ENCODE measurements at places on chromosomes 1 and 21. TPM values are rescaled to one million over a fixed set of nuclear protein-coding genes. Genes with fewer than 3 reads are reported as not detected.

Gene ABCA4
- total RNA-seq = not detected

Gene TRIM63
- total RNA-seq = not detected

Gene MTX1
- 73.2 TPM for total RNA-seq

Gene AMY2A
- total RNA-seq = not detected

Gene SLC44A5
- total RNA-seq = 0.29 TPM

Gene IL23R
- 1.7 TPM for total RNA-seq

Gene TBX19
- total RNA-seq = 0.91 TPM

Gene TMEM61
- total RNA-seq = not detected

- DNase-seq = peak; percentile 68
- no peaks in the 10 kb centered on the region for H3K27me3 ChIP-seq
- H3K4me1 ChIP-seq = peaks cover 12% of the 10 kb centered on the region
These were observed 6.8 kb upstream of the AKR1A1 start for GRCh38 chr1:45543581-45544417.

GRCh38 chr1:151956957-151957497, 36.6 kb downstream of the S100A10 start:
- no peak overlapping the region for H3K27ac ChIP-seq
- H3K4me1 ChIP-seq = no peaks in the 10 kb centered on the region
- H3K36me3 ChIP-seq = no peaks in the 10 kb centered on the region
- no peaks in the 10 kb centered on the region for H3K27me3 ChIP-seq
- DNase-seq = no peak
- no peak overlapping the region for H3K4me3 ChIP-seq

GRCh38 chr1:77687519-77687906, 5.1 kb upstream of the ZZZ3 start:
- DNase-seq = no peak
- H3K4me1 ChIP-seq = peaks cover 8% of the 10 kb centered on the region
- H3K36me3 ChIP-seq = no peaks in the 10 kb centered on the region
- H3K4me3 ChIP-seq = no peak overlapping the region

- H3K27me3 ChIP-seq = no peaks in the 10 kb centered on the region
- no peaks in the 10 kb centered on the region for H3K4me1 ChIP-seq
- no peak overlapping the region for H3K27ac ChIP-seq
These were observed 156.6 kb downstream of the TRABD2B start for GRCh38 chr1:47840393-47841190.

DNA sequence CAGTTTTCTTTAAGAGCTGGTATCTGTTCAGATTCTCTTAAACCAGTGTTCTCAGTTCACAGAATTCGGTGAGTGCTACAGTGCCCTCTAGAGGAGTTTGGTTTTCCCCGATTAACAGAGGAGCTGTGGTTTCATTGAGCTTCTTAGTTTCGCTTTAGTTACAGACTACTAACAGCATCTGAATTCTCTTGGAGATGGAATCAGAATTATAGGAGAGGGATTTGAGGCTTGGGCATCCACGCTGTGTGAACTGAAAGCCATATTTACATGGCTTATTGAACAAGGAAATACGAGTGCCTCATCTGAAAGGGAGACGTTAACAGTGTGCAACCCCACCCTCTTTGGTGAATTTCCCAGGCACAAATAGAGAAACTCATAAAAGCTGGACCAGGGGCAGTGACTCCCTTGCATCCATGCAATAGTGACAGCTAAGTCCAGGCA, 202.0 kb downstream of the USH2A start:
- H3K27me3 ChIP-seq = no peaks in the 10 kb centered on the region
- H3K36me3 ChIP-seq = no peaks in the 10 kb centered on the region
- no peak overlapping the region for H3K4me3 ChIP-seq
- no peak overlapping the region for H3K27ac ChIP-seq
- H3K4me1 ChIP-seq = no peaks in the 10 kb centered on the region
- no peak for DNase-seq

GRCh38 chr1:202323731-202324130, 18.0 kb downstream of the UBE2T start:
- H3K4me3 ChIP-seq = no peak overlapping the region
- DNase-seq = no peak
- H3K27ac ChIP-seq = no peak overlapping the region
- H3K4me1 ChIP-seq = no peaks in the 10 kb centered on the region

DNA sequence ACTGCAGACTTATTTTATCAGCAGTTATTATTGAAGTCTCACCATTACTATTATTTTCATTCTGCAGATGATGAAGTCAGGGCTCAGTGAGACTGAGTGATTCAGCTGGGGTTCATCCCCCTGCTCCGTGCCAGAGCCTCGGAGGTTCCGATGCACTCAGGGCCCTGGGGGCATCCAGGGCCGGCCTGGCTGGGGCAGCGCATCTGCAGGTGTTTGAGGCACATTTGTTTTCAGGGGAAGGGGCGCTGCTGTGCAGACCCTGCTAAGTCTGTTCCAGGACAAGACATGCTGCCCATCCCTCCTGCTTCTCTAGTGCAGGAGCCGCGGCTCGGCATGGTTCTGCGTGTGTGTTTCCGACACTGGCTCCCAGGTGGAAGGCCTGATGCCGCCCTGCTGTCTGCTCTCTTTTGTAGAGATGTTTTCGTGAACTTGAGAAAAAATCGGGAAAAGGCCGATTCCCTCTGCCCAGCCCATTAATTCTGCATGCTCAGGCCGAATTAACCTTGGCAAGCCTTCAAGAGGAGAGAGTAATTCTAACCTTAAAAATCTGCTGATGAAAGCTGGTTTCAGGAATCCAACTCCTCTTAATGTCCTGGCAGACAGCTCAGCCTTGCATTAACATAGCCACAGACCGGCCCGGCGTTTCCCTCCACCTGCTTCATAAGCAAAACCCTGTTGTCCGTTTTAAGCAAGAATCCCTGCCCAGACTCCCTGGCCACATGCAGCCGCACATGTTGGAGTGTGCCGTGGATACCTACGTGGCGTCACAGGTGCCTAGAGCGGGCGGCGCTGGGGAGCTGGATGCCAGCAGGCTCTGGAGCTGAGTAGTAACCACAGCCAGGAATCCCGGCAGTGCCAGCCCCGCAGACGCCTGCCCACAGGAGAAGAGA, 316.0 kb upstream of the VAMP3 start:
- no peaks in the 10 kb centered on the region for H3K4me1 ChIP-seq
- no peaks in the 10 kb centered on the region for H3K36me3 ChIP-seq
- H3K27me3 ChIP-seq = no peaks in the 10 kb centered on the region
- H3K4me3 ChIP-seq = no peak overlapping the region

GRCh38 chr1:113891631-113892220, 4.3 kb upstream of the BCL2L15 start:
- no peak overlapping the region for H3K4me3 ChIP-seq
- H3K4me1 ChIP-seq = peaks cover 13% of the 10 kb centered on the region
- no peaks in the 10 kb centered on the region for H3K27me3 ChIP-seq
- no peak for DNase-seq
- peaks cover 26% of the 10 kb centered on the region for H3K36me3 ChIP-seq

DNA sequence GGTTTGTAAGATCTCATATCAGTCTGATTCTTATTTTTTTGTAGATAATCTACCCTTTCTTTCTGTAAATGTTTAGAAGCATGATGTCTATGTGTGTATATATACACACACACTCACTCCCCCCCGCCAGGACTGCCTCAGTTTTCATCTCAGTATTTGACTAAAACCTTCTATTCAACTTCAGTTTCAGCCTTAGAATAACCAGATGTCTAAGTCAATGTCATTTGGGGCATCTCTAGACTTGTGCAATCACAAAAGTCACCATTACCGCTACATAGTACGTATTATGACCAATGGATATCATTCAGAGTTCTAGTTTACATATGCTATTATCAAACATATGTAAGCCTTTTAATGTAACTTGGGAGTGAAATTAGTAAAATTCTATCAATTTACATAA, 53.3 kb upstream of the BOLA1 start:
- H3K27me3 ChIP-seq = no peaks in the 10 kb centered on the region
- H3K27ac ChIP-seq = no peak overlapping the region
- peaks cover 51% of the 10 kb centered on the region for H3K4me1 ChIP-seq
- H3K4me3 ChIP-seq = peak overlapping the region; percentile 18
- H3K36me3 ChIP-seq = no peaks in the 10 kb centered on the region
- no peak for DNase-seq

DNA sequence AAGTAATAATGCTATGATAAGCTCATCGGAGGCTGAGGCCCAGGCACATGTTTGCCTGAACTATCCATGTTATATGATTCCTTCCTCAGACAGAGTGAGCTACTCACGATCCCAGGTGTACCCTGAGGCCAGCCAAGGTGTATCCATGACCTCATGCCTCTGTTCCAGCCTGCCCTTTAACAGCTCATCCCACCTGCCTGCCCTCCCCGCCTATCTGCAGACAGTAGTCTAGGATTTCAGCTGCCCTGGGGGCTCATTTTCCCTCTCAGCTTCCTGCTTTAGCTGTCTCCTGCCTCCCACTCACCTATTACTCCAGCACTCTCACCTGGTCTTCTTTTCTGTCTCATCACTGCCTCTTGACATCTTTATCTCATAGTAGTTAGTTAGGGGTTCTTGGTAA, 1.9 kb upstream of the IL24 start:
- H3K27me3 ChIP-seq = no peaks in the 10 kb centered on the region
- H3K36me3 ChIP-seq = no peaks in the 10 kb centered on the region
- H3K27ac ChIP-seq = no peak overlapping the region
- peaks cover 13% of the 10 kb centered on the region for H3K4me1 ChIP-seq

GRCh38 chr1:234345237-234345636, 28.0 kb upstream of the COA6 start:
- H3K27ac ChIP-seq = no peak overlapping the region
- DNase-seq = no peak
- peaks cover 6% of the 10 kb centered on the region for H3K27me3 ChIP-seq
- H3K4me1 ChIP-seq = no peaks in the 10 kb centered on the region
- no peaks in the 10 kb centered on the region for H3K36me3 ChIP-seq
- no peak overlapping the region for H3K4me3 ChIP-seq

GRCh38 chr1:19153169-19153568, 56.9 kb downstream of the UBR4 start:
- DNase-seq = no peak
- H3K27me3 ChIP-seq = no peaks in the 10 kb centered on the region
- H3K27ac ChIP-seq = no peak overlapping the region
- no peaks in the 10 kb centered on the region for H3K4me1 ChIP-seq

DNA sequence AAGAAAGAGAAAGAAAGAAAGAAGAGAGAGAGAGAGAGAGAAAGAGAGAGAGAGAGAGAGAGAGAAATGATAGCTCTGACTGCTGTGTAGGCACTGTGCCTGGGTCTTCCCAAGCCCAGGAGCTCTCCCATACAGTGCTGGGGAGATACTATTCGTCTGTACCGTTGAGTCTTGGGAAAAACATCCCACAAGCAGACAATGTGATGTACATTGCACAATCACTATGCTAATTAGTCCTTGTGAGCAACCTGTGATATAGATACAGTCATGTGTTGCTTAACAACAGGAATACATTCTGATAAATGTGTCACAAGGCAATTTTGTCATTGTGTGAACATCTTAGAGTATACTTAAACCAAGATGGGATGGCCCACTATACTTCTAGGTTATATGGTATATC, 381.0 kb downstream of the HHAT start:
- no peaks in the 10 kb centered on the region for H3K36me3 ChIP-seq
- no peak overlapping the region for H3K4me3 ChIP-seq
- no peaks in the 10 kb centered on the region for H3K4me1 ChIP-seq
- no peak overlapping the region for H3K27ac ChIP-seq
- H3K27me3 ChIP-seq = no peaks in the 10 kb centered on the region
- DNase-seq = no peak

DNA sequence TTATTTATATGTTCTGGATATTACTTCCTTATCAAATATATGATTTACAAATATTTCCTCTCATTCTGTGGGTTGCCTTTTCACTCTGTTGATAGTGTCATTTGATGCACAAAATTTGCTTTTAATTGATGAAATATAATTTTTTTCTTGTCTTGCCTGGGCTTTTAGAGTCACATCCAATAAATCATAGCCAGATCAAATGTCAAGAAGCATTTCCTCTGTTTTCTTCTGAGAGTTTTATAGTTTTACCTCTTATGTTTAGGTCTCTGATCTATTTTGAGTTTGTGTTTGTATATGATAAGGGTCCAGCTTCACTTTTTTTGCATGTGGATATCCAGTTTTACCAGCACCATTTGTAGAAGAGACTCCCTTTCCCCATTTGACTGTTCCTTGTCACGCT, 29.5 kb downstream of the CD46 start:
- no peak overlapping the region for H3K27ac ChIP-seq
- peaks cover 9% of the 10 kb centered on the region for H3K36me3 ChIP-seq
- DNase-seq = no peak
- H3K27me3 ChIP-seq = no peaks in the 10 kb centered on the region
- no peak overlapping the region for H3K4me3 ChIP-seq
- no peaks in the 10 kb centered on the region for H3K4me1 ChIP-seq

DNA sequence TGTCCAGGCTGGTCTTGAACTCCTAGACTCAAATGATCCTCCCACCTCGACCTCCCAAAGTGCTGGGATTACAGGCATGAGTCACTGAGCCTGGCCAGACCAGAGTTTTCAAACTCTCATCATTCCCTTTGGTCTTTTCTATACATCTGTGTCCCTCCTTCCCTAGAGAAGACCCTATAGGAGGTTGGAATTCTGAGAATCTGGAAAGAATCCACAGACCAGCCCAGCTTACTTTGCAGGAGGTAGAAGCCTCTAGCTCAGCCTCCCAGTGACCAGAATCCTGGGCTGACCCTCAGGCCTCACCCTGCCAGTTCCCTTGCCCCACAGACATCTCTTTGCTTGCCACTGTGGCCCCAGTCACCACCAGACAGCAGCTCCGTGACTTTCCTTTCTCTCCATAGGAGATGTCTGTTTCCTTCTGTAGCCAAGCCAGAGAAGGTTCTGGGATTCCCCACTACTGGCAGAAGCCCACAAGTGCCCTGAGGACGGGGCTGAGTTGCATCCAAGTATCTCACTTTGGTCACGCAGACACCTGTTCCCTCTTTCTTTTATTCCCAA, 34.7 kb upstream of the KHDRBS1 start:
- H3K4me1 ChIP-seq = peaks cover 32% of the 10 kb centered on the region
- no peaks in the 10 kb centered on the region for H3K36me3 ChIP-seq
- no peak overlapping the region for H3K27ac ChIP-seq
- H3K4me3 ChIP-seq = no peak overlapping the region

GRCh38 chr1:16146279-16147155, 9.4 kb downstream of the EPHA2 start:
- H3K36me3 ChIP-seq = no peaks in the 10 kb centered on the region
- no peak overlapping the region for H3K4me3 ChIP-seq
- H3K4me1 ChIP-seq = peaks cover 23% of the 10 kb centered on the region
- peaks cover 6% of the 10 kb centered on the region for H3K27me3 ChIP-seq

GRCh38 chr1:38331496-38332210, 285.1 kb upstream of the POU3F1 start:
- H3K27me3 ChIP-seq = no peaks in the 10 kb centered on the region
- H3K27ac ChIP-seq = no peak overlapping the region
- H3K36me3 ChIP-seq = no peaks in the 10 kb centered on the region
- H3K4me3 ChIP-seq = no peak overlapping the region
- no peak for DNase-seq
- H3K4me1 ChIP-seq = no peaks in the 10 kb centered on the region

- H3K27ac ChIP-seq = no peak overlapping the region
- H3K36me3 ChIP-seq = no peaks in the 10 kb centered on the region
- H3K4me1 ChIP-seq = no peaks in the 10 kb centered on the region
- H3K27me3 ChIP-seq = peaks cover 10% of the 10 kb centered on the region
- no peak overlapping the region for H3K4me3 ChIP-seq
These were observed 3.1 kb downstream of the KANK4 start for GRCh38 chr1:62316135-62316534.

DNA sequence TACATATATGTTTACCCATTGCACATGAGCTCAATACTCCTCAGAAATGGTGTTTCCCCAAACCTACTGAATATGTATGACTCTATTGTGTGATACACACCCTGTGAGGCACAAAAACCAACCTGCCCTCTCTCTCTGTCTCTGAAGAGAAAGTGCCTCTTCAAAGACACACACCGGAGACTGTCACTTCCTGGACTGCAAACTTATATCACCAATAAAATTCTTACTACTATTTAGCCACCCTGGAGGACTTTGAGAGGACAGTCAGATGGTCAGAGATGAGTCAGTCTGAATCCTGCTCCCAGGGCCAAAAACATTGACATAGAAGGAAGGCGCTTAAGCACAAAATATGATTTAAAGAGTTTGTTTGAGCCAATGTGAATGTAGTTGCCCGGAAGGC, 110.4 kb downstream of the PPIAL4G start:
- no peaks in the 10 kb centered on the region for H3K27me3 ChIP-seq
- no peaks in the 10 kb centered on the region for H3K36me3 ChIP-seq
- peaks cover 45% of the 10 kb centered on the region for H3K4me1 ChIP-seq
- H3K4me3 ChIP-seq = peak overlapping the region; percentile 29
